ENCODE measurements at places on chromosomes 1 and 21. TPM values are rescaled to one million over a fixed set of nuclear protein-coding genes. Genes with fewer than 3 reads are reported as not detected.

The ESPN gene
- 9.8 TPM for polyA plus RNA-seq

The AMPD2 gene
- polyA plus RNA-seq, result 60.7 TPM

The HPCA gene
- polyA plus RNA-seq, result 0.70 TPM

The TMEM201 gene
- 2.1 TPM for polyA plus RNA-seq

The PLA2G2F gene
- polyA plus RNA-seq, result 0.08 TPM

The SPRR2B gene
- not detected for polyA plus RNA-seq

All from adrenal gland (tissue), 19 donors.